ENCODE measurements at places on chromosomes 12 and 14. TPM values are rescaled to one million over a fixed set of nuclear protein-coding genes. Genes with fewer than 3 reads are reported as not detected.

The MIP gene
- 0.10 TPM for total RNA-seq

DNA sequence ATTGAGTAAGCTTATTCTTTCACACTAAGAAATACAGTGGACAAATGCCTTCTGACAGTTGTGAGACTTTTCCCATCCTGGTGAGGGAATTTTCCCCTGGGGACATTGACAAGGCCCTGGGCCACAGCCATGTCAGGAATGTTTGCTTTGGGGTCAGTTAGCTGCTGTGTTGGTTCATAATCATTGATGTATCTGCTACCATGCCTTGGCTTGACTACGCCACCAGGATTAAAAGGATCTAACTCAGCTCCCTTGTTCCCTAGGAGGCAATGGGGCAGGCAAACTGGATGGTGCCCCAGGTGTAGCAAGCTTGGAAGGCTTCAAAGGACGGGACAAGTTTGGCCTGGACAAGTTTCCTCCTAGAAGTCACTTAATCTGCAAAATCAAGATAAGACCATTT lies 3.1 kb upstream of the CCDC88C start:
- no peak for DNase-seq

DNA sequence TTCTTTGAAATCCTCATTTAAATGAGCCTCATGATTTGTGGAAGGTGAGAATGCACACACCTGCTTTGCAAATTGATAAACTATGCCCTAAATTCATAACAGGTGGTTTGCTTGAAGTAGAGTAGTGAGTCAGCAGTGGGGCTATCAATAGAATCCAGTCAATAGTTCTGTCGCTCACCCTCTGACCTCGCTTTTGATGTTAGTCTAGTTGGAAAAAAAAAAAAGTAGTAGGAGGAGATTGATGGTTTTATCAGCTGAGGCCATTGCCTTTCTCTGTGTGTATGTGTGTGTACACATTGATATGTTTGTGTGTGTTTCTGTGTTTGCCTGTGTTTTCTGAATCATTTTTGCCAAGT lies 267.3 kb downstream of the SNAPC1 start:
- DNase-seq: no peak

DNA sequence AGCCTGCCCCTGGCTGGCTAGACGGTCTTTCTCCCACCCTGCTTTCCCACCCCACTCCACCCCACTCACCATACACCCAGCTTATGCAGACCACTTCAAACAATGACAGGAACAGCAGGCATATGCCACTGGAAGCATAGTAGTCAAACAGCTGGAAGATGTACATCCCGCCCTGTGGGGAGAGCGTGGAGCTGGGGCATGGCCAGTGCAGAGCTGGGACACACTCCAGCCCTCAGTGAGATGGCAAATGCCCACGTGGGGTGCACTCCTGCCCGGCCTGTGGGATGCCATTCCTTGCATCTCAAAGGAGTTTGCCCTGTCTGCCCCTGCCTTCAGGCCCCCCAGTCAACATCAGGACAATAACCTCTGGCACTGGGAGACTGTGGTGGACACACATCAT lies 18.8 kb downstream of the SLC6A12 start:
- DNase-seq: no peak

DNA sequence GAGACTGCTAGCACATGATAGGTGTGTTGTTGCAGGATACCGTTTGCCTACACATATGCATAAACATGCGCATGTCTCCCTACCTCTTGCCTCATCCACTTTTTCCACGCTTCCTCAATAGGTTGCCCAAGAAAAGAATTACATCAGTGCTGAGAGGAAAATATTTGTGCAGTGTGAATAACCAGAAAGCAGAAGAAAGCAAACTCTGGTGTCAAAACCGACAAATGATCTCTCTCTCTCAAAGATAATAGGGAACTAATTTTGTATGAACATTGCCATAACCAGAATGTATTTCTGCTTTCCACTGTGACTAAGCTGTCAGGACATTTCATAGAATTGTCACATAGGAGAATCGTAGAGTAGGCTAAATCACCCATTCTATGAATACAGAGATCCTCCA lies 1.3 kb downstream of the CLEC7A start:
- DNase-seq: no peak

DNA sequence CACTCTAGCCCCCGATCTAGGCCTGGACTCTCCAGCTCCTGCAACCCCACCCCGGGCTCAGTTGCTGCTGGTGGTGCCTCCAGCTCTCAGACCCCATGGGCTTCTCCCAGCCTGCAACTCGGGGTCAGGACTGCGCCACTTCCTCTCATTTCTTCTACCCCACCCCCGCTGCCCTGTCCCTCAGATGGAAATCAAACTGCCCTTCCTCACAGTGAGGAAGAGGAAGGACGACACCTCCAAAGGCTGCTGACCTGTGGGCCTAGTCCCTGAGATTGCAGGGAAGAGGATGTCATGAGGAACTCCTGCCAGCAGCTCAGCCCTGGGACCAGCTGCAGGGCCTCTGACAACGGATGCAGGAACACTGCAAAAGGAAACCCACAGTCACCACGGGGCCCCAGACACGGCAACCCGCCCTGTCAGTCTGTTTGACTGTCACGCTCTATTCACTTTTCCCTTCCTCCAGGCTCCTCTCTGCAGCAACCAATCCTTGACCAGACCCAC lies 29.3 kb upstream of the PNMA1 start:
- peak; percentile 65 for DNase-seq

GRCh38 chr12:71591601-71592000 lies 72.0 kb downstream of the ZFC3H1 start:
- DNase-seq: no peak

Data from endothelial cell (in vitro differentiated cells).